ENCODE measurements at places on chromosomes 7 and 10.

DNA sequence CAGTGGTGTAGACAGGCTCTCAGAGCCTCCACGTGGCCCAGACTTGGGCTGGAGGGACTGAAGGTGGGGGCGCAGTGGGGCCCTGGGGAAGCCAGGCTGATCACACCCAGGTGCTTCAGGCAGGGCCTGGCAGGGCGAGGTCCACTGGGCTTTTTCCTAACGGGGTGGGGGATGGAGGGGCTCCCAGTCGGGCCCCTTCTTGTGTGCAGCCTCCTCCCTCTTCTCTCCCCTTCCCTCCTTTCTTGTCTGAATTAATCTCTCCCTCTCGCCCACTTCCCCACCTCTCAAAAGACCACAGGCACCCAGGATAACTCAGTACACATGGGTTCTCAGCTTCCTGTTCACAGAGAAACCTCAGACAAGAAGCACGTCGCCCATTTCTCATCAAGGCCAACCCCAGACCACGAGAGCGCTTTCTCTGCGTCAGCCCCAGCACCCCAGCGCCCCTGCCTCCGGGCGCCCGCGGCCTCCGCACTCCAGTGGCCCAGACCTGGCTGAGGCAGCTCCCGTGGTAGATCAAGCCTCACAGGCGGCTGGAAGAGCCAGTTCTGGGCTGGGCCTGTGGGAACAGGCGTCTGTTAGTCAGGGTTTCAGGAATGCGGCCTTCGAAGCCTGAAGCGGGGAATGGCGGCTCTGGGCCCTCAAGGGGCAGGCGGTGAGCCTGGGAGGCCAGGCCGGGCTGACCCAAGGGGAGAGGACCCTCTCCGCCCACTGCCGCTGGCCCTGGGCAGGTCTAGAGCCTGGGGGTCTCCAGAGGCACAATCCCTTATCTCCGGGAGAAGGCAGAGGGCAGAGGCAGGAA is 50.6 kb downstream of the PWWP2B start:
- DNase-seq = peak; percentile 87

GRCh38 chr10:133453516-133454203 is at the start of gene SCART1:
Gene SCART1 (plus strand): TSS chr10:133453945. CDS start chr10:133453998, 53 bp downstream.
- no peak for DNase-seq

- no peak for DNase-seq
Measured at GRCh38 chr7:12761691-12762090, 74.3 kb downstream of the ARL4A start.

GRCh38 chr7:111992601-111993000 is 213.6 kb downstream of the DOCK4 start:
- DNase-seq = no peak

DNA sequence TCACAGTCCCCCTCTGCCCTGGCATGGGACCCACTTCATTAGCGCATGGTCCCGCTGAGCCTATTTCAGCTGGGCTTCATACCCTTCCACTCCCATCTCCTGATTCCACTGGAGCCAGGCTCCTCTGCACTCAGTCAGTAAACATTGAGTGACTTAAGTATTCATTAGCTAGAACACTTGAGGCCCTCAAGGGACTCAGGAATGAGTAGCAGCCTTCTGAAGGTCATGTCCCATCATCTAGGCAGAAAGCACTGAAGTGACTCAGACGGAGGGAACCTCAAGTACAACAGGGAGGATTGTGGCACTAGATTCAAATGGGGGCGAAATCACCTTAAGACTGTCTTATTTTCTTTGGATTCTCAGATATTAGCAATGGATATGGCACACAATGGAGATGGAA is 186.6 kb upstream of the INHBA start:
- DNase-seq = no peak

- DNase-seq = no peak
Measured at GRCh38 chr10:14158575-14158974, 172.1 kb downstream of the FRMD4A start.

DNA sequence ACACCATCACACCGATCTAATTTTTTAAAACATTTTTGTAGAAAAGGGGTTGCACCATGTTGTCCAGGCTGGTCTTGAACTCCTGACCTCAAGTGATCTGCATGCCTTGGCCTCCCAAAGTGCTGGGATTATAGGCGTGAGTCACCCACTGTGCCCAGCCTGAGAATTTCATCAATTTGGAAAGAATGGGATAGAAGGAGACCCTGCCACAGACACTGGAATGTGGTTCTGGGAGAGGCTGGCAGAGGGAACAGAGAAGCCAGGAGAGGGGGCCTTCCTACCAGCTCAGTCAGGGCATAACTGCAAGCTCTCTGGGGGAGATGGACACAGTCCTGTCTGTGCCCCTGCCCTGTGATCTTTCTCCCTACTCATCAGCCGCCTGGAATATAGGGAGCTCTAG is 42.1 kb upstream of the MKRN1 start:
- DNase-seq = no peak

DNA sequence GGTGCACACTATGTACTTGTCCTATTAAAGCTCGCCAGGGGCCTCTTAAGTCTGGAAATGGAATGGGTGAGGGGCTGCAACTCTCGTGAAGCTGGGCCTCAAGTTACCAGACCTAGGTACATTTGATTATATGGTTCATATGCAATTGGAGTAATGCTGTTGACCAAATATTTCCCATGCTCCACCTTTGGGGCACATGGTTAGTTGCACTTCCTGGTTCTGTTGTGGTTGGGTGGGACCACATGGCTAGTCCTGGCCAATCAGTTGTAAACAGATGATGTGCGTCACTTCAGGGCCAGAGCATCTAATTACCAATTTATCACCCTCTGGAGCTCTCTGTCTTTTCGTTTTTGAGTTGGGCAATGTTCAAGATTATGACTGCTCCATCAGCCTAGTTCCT is 39.5 kb upstream of the OPN4 start:
- no peak for DNase-seq

Measured in endodermal cell (in vitro differentiated cells).